ENCODE measurements at places on chromosomes 3 and 15.

GRCh38 chr3:33521736-33522135, 81.5 kb upstream of the UBP1 start:
- DNase-seq: no peak

GRCh38 chr3:129536374-129536667, 6.7 kb upstream of the H1-8 start:
- no peak for DNase-seq

DNA sequence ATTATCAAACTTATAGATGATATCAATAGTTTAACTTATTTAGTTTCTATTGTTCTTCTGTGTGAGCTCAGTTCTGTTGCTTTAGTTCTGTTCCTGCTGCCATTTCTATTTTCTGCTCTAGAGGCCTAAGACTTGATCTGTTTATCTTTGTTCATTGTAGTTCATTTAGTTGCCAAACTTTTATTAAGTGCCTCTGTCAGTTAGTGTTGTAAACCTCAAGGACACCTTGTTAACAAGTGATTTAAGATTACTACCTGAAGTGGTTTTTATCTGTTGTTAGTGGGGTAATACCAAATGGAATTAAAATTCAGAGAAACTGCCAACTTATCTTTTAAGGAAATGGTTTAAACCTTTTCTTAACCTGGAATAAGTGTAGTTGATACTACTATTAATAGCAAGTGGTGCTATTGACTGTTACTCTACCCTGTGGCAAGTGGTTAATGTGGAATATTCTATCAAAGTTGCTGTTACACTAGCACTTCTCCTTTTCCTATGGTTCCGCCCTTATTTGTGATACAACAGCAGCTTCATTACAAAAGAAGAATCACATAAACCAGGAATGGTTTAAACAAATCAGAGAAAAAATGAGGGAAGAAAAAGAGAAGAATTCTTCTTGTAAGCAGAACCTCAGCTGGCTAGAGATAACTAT, 500.6 kb upstream of the GOLIM4 start:
- no peak for DNase-seq

- no peak for DNase-seq
Measured at GRCh38 chr3:31829826-31830426, 151.1 kb downstream of the OSBPL10 start.

Data from NCI-H2029 (cell line).